ENCODE measurements at places on chromosomes 1 and 21. TPM values are rescaled to one million over a fixed set of nuclear protein-coding genes. Genes with fewer than 3 reads are reported as not detected.

DNA sequence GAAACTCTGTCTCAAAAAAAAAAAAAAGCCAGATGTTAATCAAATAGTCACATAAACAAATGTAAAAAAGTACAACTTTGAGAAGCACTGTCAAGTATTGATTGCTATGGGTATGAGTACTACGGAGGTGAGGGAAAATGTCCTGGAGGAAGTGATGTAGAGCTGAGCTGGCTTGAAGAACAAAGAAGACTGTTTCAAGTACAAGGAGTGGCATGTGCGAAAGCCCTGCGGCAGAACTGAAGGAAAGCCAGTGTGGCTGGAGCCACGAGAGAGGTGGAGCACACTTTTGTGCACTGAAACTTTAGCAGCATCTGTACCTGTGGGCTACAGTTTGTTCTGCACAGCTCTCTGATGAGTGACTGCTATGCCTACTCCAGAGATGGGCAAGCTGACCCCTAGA lies 5.4 kb upstream of the RPS6KA1 start:
- no peak for DNase-seq

The LRRC47 gene
- 61.9 TPM for polyA plus RNA-seq

DNA sequence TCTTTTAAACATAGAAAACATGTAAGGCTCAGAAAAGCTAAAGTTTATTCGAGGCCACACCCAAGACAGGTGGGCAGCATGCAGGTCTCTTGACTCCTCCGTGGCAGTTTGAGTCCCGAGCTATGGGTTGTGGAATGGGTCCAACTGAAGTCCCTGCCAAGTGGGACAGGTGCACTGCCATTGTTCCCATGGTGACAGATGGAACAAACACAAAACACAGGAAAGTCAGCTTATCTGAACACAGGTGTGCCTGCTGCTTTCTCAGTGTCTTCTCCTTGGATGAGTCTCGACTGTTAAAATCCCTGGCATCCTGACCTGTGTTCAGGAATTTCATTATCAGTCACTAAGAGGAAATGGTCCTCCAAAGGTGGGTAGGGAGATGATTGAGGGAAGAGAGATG lies 99.0 kb upstream of the RAB4A start:
- DNase-seq, result no peak

DNA sequence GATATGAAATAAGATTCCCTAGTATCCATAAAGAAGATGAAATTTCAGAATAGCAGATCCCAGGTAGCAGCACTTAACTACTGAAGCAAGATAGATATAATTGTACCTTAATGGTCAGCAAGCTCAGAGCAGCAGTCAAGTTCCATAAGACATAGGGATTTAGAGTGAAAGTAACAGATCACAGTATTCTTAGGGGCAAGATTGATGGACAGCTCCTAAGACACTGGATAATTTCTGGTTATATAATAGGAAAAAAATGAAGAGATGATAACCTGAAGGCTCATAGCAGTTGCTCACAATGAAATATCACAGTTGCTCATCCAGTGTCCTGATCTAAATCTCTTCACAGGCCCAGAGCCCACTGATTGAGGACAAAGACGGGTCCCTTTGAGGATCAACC lies 66.0 kb downstream of the SLC30A10 start:
- no peak for DNase-seq

GRCh38 chr21:36891692-36892091 lies 74.8 kb downstream of the HLCS start:
- no peak for DNase-seq

DNA sequence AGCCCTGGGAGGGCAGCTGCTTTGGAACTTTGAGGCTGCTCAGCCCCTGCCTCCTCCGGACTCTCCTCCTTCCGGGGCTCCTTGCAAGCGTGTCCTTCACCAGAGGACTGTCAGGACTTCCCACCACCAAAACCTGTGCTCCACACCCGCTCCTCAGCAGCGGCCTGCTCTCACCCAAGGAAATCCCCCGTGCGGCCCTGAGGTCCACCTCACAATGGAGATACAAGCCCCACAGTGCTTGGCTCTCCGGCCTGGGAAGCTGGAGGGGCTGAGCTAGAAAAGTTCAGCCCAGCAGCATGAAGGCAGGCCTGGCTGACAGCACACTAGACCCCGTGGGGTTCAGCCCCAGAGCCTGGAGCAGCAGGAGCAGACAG lies 33.6 kb downstream of the PGBD5 start:
- DNase-seq, result no peak

The SYCP1 gene
- 0.28 TPM for polyA plus RNA-seq

The OR2T2 gene
- not detected for polyA plus RNA-seq

The RIMKLA gene
- 0.40 TPM for polyA plus RNA-seq

DNA sequence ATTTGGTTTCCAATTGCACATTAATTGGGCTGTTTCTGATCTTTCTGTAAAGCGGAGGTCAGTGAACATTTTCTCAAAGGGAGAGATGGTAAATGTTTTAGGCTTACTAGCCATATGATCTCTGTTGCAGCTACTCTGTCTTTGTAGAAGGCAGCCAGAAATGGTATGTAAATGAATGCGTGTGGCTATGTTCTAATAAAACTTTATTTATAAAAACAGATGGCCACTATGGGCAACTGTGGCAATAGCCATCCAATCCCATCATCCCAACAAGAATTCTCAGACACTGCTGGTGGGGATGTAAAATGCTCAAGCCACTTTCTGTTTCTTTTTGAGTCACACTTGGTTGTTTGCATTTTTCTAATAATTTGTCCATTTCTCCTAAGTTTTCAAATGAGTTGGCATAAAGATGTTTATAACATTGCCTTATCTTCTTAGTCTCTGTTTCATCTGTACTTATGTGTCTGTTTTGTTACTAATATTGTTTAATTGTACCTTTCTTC lies 448.8 kb upstream of the VAMP3 start:
- DNase-seq, result no peak

DNA sequence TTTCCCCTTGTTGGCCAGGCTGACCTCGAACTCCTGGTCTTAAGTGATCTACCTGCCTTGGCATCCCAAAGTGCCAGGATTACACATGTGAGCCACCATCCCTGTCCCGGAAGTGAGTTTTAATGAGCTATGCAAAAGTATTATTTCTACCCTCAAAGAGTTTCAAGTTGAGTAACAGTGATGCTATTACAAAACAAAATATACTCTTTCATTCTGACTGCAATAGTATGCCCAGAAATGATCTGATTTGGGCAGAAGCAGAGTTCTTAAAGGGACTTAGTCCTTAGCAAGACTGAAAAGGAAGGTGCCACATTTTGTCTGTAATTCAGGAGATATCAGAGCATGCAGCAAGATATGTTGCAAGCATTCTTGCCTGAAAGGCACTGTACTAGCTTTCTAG lies 375.4 kb downstream of the NUF2 start:
- no peak for DNase-seq

- DNase-seq, result no peak
Measured at GRCh38 chr1:225517697-225518096, 89.9 kb upstream of the LBR start.

- DNase-seq, result no peak
Measured at GRCh38 chr1:205689479-205689878, 9.2 kb upstream of the SLC45A3 start.

DNA sequence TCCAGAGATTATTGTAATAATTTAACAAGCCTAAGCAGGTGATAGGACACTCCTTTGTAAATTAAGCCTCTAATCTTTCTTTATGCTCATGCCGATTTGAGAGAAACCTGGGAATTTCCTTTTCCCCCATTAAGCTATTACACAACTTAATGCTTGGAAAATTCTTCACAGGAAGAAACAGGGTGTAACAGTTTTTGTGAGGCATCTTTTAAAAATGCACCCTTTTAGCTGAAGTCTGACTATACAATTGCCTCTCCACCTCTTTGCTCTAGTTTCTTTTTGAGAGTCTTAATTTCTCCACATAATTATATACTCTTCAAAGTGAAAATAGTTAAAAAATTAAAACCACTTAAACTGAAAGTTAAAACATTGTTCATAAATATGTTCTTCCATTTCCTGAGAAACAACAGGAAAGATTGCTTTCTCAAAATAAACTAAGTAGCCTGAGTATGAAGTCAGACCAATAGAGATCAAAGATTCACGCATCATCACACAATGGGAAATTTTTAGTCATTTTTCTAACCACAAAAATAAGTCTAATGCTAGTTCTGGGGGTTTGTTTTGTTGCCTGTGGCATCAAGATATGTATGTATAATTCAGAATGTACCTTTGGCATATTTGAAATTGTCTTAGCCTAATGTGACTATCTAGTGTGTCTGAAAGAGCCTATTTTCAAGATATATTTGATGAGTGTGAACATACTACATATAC lies 34.7 kb downstream of the LRRC8D start:
- DNase-seq, result no peak

The VANGL2 gene
- 30.9 TPM for polyA plus RNA-seq

GRCh38 chr21:42258150-42258884 lies 39.4 kb downstream of the ABCG1 start:
- DNase-seq, result no peak

GRCh38 chr1:67664048-67664447 lies 21.0 kb upstream of the GADD45A start:
- no peak for DNase-seq

The LMX1A gene
- polyA plus RNA-seq, result not detected

DNA sequence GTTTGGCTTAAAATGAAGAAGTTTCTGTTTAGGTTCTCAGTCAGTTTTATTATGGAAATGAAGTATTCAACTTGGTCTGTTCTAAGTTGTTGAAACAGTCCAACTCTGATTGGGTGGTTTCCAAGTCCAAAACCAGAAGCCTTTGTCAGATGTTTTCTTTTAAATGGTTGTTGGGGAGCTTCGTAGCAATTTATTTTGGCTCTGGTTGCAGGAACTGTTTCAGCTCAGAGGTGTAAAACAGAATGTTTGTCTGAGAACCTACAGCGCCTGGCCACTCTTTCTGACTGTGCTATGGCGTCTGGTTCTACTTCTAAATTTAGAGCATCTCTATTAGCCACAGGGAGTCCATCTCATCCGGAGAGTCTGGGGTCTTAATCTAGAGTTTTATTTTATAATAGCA lies 582.6 kb upstream of the TMPRSS15 start:
- no peak for DNase-seq

The OR2T27 gene
- not detected for polyA plus RNA-seq

DNA sequence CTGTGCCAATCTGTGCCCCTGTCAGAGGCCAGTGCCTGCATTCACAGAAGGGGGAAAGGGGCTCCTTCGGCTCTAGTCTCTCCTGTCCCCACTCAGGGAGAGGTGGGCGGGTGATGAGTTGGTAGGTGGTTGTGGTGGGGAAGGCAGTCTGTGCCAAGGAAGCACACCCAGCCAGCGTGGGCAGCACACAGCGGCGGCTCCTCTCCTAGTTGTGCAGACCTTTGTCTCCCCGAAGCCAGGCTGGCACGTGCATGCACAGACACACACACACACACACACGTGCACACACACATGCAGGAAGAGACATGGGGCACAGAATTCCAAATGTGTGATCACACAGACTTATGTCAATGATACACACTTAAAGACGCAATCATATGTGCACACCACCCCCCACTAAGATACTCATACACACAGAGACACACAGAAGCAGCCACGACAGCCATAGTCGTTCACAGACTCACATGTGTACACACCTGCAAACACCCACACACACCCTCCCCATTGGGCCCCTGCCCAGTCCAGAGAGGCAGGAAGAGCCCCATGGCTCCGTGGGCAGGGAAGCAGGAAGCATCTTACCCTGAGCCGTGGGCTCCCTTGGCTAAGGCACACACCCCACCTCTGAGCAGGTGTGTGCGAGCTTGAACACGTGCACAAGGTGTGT lies 16.4 kb downstream of the RIMS3 start:
- DNase-seq, result no peak

The LORICRIN gene
- polyA plus RNA-seq, result not detected

The COQ8A gene
- 32.7 TPM for polyA plus RNA-seq

DNA sequence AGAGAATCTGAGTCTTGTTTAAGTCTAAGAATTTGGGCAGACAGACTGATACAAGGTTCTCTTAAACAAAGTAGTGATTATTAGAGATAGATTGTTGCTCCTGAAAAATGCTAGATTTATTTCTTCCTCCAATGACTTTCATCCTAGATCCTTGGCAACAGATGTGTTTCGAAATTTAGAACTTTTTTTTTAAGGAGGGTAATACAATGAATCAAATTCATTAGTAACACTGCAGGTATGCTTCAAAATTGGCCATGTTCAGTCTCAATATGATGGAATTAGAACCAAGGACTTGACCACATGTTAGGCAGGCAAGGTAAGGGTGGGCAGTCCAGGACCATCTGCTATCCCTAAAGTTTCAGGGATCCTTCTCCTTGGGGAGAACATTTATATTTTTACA lies 4.5 kb upstream of the LCE1F start:
- DNase-seq, result no peak

The TMEM125 gene
- polyA plus RNA-seq, result 13.7 TPM

DNA sequence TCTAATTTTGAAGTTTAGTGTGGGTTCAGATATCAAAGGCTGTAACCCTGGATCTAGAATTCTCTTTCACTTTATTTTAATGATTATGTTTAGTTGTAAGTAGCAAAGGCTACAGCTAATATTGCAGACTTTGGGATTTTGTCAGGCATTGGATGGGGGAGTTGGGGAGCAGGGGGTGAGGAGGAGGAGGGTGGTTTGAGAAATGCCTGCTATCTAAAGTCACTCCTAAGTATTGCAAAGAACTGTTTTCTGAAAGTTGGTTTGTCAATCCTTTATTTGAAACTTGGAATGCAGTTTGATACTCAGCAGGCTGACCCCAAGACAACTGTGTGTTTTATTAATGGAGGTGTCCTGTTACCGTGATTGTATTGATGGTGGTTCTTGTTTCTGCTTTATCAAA lies 1.2 kb downstream of the NTPCR start:
- DNase-seq, result no peak

The SORT1 gene
- polyA plus RNA-seq, result 60.2 TPM

The RNF186 gene
- polyA plus RNA-seq, result 0.35 TPM

DNA sequence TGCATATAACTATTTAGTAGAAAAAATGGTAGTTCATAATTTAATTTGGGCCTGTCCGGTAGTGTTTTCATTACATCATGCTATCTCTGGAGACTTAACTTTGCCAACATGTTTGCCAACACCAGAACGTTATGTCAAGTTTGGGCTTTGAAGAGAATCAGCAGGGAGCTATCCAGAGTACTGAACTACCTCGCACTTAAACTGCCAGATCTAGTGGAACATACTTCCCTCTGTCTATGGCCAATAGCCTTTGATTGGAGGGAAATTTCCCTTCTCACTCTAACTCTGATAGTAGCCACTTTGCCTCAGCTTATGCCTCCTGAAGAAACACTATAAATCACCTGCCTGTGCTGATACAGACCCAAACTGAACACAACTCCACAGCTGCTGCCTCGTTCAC lies 10.0 kb downstream of the LRRC53 start:
- DNase-seq, result peak; percentile 40

DNA sequence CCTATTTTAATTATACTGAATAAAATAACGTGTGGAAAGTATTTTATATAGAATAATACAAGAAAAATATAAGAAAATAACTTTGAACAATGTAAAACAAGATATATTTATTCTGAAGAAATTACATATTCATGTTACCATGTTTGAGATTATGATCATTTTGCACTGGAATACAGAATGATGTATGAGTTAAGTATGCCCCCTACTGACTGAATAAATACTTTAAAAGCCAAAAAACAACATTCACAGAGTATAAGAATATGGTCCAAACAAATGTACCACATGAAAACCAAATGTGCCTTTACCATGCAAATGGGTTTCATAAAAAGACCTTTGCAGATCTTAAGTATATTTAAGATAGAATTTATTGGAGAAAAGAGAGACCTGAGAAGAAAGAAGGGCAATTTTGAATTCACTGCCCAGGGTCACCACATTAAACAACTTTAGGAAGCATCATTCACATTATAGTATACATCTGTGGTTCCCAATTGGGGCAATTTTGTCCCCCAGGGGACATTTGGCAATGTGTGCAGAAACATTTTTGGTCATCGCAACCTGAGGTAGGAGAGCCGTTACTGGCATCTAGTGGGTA lies 136.6 kb upstream of the GFI1 start:
- DNase-seq, result no peak

GRCh38 chr1:211493876-211494653 lies 2.1 kb upstream of the RD3 start:
- DNase-seq, result no peak

The OSCP1 gene
- polyA plus RNA-seq, result 21.1 TPM

The FAM167B gene
- 8.7 TPM for polyA plus RNA-seq
